ENCODE measurements at places on chromosomes 5 and 9.

DNA sequence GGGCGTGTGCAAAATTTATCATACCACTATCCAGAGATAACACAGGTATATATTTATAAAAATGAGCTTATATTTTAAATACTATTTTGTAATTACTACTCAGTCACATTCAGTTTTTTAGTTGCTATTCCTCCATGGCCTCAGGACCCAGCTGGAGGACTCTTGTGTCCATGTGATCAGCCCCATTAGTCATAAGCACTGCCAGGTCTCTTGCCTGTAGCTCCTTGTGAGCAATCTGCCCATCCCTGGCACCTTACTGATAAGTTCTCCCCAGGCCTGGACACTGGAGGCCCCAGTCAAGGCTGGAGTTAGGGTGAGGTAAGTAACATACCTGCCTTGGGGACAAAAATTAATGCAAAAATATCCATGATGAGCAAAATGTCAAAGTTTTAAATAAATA lies 29.5 kb upstream of the ADRB2 start:
- no peak for DNase-seq

GRCh38 chr9:133927041-133927440 lies 65.1 kb downstream of the VAV2 start:
- no peak for DNase-seq

GRCh38 chr5:28808967-28809810 lies 1770.8 kb upstream of the CDH9 start:
- DNase-seq = no peak

GRCh38 chr9:76756941-76757673 lies 7.1 kb upstream of the PCA3 start:
- DNase-seq = no peak

DNA sequence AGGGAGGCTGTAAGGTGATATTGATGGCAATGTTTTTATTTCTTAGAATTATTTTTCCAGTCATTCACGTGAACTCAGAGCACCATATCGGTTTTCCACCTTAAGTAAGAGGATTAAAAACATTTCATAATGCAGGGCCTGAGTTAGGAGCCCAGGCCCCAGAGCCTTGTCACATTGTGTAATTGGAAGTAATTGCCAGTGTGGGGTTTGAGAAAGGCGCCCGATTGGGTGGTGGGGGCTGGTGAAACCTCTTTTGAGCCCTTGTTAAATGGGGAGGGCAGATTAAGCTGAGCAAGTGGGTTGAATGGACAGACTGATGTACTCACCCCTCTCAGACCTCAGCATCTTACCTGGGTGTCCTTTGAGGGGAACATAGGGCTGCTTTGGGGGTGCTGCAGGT lies 116.7 kb upstream of the PITX1 start:
- no peak for DNase-seq

- no peak for DNase-seq
Measured at GRCh38 chr9:124635285-124635684, 128.1 kb upstream of the NR5A1 start.

DNA sequence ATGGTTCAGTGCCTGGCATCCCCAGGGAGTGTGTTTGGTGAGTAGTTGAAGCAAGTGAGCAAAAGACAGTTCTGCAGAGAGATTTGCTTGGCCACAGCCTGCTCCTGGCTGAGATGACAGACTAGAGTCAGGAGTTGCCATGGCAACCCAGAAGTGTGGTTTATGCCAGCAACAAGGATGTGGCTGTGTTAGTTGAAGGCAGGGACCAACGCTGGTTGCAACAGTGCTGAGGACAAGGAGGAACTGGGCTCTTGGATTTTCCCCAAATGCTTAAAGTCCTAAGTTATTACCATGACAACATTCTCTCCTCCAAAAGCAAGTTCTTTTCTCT lies 2.7 kb downstream of the NXNL2 start:
- DNase-seq = no peak

GRCh38 chr5:170186856-170187255 lies 45.9 kb upstream of the C5orf58 start:
- DNase-seq = no peak

DNA sequence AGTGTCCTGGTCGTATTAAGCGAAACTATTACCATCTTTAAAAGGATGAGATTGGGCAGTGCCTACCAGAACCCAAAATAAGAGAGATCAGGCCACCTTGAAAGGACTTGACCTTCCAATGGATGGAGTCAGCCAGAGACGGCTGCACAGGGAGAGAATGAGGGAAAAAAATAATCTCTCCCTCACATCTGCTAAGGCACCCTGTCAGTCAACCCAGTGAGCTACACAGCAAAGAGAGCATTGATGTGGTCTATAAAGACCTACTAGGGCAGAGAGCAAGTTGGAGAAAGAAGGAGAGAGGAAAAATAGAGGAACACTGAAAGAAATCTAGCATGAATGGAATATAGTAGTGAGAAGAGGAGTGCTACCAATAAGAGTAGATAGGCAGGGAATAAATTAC lies 68.0 kb upstream of the FTMT start:
- no peak for DNase-seq

DNA sequence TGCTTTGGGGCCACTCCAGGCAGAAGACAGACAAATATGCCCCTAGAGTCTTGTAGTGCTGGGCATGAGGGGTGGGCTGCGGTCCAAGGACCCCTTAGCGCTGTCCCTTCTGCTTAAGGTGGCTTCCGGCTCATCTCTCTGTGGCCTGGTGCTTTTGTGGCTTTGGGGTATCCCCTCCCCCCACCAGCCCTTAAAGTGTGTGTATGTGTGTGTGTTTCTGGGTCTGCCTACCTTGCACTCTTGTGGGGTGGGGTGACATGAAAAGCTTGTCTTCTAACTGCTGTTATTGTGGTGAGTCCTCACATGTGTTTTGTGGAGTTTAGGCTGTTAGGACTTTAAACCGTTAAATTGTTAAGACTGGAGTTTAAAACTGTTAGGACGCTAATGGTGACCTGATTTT lies 23.6 kb downstream of the MARCHF6 start:
- DNase-seq = no peak

DNA sequence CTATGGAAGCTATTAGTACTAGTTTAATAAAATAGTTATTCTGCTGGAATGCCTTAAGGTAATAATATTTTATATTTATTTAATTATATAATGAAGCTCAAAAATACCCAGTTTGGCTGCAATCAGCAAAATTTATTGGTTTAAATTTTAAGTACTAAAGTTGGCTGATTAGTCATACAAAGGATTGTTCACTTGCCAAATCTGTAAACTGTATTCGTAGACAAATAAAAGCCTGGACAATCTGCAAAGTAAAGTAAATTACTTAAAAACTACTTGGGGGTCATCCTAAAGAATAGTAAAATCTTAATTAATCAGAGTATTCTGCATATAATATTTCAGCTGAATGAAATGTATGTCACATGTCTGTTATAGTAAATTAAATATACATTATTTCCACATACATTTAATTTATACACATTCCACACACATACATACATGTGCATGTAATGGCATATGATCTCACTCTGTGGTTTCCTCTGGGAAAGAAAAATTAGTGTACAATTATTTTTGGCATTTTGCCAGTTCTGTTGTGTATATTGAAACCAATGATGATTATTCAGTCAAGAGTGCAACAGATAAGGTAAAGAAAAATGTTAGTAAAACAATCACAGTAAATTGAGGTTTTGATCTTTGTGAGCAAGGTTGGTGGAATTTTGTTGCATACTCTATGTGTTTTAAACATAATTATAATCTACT lies 455.9 kb downstream of the CDH9 start:
- no peak for DNase-seq

DNA sequence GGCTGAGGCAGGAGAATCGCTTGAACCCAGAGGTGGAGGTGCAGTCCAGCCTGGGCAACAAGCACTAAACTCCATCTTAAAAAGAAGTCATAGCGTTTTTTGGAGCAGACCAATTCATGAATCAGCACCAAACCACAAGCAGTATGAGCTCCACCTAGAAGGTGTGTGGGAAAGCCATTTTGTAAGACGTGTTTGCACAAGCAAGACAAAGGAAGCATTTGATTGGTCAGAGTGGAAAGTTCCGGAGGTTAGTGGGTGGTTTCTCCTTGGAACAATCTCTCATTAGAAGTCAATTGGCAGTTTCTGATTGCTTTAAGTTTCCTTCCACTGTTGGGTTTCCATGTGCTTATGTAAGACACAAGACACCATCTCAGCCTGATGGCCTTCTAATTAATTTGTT lies 5.0 kb downstream of the SRD5A1 start:
- DNase-seq = no peak

DNA sequence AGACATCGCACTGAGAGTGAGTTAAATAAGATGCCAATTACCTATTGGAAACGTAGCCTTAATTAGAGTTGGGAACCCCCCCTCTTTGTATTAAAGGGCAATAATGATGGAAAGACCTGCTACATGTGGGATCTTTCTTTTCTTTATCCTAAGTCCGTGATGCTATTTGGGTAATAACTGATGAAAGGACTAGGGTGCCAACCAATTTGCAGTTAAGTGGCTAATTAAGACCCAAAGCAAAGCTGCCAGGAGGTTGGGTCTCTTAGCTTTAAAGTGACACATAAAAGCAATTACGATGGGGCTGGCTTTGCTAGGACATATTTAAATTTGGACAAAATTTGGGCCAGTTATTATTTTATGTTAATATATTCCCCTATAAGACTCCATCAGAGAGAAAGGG lies 728.8 kb downstream of the NR2F1-AS1 start:
- no peak for DNase-seq

DNA sequence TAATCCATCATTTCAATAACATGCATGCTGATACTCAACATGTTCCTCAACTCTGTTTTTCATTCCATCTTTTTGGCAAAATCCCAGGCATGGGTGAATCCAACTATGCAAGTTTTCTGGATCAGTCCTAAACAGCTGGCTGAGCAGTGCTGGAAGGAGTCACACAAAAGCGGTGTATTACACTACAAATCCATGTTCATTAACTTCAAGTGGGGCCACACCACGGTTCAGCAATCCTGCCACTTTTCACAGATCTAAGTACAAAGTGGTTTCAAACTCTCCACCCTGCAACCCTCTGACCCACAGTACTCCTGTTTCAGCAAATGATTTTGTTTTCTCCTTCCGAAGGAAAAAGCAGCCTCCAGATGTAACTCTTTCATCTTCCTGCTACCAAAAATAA lies 222.5 kb downstream of the EPB41L4A start:
- DNase-seq = no peak

GRCh38 chr5:181243018-181243563 lies 615 bp downstream of the RACK1 start:
- no peak for DNase-seq

DNA sequence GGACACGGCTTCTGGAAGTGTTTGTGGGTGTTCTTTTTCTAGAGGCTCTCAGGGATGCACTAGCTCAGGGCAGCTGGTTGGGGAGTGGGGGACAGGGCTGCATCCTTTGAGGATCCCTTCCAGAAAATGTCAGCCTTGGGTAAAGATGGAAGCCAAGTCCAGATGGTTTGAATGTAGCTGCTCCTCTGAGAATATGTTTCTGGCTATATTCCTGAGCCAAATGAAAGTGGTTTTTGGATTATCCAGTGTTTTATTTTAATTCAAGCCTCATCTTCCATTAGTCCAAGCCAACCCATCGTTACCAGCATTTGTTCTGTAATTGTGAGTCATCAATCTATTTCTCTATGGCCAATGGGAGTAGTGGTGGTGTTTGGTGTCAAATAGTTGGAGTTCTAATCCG lies 70.4 kb downstream of the SPRY4 start:
- DNase-seq = no peak

DNA sequence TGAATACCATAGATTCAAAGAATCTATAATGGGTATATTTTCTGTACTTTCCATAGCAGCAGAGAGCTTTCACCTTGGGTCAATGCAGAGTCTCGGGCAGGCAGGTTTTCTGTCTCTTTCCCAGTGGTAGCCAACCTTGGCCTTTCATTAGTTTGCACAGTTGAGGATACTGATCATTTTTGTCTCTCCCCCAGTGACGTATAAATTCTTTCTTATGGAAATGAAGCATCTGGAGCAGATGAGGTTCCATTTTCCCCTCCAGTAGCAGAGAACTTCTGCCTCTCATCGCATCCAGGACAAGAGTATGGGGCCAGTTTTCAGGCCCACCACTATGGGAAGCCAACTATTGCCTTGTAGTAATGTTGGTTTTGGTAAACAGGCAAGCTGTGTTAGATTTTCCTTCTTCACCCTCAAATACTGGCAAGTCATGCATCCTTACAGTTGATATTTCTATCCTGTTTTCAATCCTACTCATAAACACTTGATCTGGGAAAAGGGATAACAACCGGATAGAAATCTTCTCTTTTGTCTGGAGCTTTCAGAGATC lies 845.2 kb upstream of the CDH18 start:
- no peak for DNase-seq

DNA sequence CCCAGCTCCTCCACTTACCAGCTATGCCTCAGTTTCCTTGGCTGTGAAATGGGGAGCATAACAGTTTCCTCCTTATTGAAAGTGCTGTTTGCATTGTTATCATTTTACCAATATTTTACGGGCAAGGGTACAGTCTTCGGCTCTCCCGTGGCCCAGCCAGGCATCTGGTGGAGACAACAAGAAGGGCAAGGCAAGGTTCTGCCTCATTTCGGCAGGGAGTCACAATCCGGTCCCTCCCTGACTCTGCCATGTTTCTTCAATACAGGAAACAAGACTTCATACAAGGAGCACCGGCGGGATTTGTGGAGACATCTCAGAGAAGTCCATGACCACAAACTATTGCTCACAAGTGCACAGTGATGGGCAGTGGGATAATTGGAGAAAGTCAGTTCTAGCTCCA lies 174.0 kb downstream of the FGF18 start:
- no peak for DNase-seq

- DNase-seq = no peak
Measured at GRCh38 chr9:133575186-133576030, 33.8 kb downstream of the FAM163B start.

Measured in activated T-helper 1 cell treated with Interleukin-2 at 50 U/mL for 16 hours (primary cell).